ENCODE measurements at places on chromosomes 1 and 21. TPM values are rescaled to one million over a fixed set of nuclear protein-coding genes. Genes with fewer than 3 reads are reported as not detected.

DNA sequence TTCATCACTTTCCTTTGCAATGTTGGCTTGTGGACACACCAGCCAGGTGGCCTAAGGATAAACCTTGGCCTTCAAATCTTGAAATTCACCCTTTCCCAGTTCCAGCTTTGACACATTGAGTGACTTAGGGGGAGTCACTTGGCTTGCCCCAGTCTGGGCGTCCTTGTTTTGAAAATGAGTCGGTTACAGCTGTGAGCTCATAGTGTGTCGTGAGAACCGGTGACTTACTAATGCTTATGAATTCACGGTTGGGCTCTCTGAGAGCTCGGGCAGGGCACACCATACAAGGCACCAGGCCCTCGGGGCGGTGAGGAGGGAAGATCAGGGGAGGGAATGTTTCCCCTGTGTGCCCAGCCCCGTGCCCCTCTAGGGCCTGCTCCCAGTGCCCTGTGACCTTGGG, 126.9 kb upstream of the TMPRSS2 start:
- no peak for DNase-seq
- no peak overlapping the region for H3K4me3 ChIP-seq
- H3K36me3 ChIP-seq = no peaks in the 10 kb centered on the region
- H3K27me3 ChIP-seq = no peaks in the 10 kb centered on the region
- H3K4me1 ChIP-seq = no peaks in the 10 kb centered on the region
- no peak overlapping the region for H3K27ac ChIP-seq

Gene TEKT2
- total RNA-seq = 35.1 TPM

Gene HMGCL
- 54.3 TPM for total RNA-seq

GRCh38 chr1:5915587-5916571, 76.3 kb downstream of the NPHP4 start:
- H3K27ac ChIP-seq = no peak overlapping the region
- H3K36me3 ChIP-seq = no peaks in the 10 kb centered on the region
- no peaks in the 10 kb centered on the region for H3K4me1 ChIP-seq
- H3K27me3 ChIP-seq = no peaks in the 10 kb centered on the region
- H3K4me3 ChIP-seq = no peak overlapping the region

GRCh38 chr1:181208967-181209366, 120.5 kb downstream of the IER5 start:
- no peaks in the 10 kb centered on the region for H3K27me3 ChIP-seq
- DNase-seq = no peak
- H3K4me3 ChIP-seq = no peak overlapping the region
- no peak overlapping the region for H3K27ac ChIP-seq
- H3K4me1 ChIP-seq = peaks cover under 1% of the 10 kb centered on the region
- H3K36me3 ChIP-seq = no peaks in the 10 kb centered on the region

DNA sequence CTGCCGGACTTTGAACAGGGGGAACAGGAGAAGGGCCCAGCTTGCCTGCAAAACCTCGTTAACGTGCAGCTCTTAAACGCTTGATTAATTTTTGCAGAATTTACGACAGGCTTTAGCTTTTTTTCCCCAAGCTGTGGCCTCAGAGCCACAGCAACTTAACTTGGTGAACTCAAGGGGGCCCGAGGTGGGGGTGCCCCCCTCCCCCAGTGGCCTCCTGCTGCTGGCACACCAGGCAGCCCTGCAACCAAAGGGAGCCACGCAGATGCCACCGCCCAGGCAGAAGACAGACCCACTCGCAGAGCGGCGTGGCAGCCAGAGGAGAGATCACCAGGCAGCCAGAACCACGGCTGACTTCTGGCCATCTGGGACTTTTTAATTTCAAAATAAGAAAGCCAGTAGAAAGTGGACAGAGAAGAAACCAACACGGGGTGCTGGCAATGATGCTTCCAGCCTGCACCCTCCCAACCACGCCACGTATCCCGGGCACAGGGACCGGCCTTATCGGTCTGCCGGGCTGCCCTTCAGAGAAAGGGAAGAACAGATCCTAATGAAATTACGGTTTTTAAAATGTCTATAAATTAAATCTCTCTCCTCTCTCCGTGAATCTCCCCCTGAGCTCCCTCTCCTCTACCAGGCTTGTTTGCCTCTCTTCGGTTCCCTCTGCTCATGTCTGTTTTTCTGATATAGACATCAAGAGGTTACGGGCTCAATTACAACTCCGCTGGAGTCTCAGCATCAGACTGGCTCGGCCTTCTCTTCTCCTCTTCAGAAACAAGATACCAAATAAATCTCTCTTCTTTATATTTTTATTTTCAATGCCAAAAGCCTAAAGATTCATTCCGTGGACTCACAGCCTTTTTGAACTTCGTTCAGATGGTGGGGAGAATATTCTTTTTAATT, 6.4 kb downstream of the CASZ1 start:
- peaks cover 4% of the 10 kb centered on the region for H3K27me3 ChIP-seq
- H3K27ac ChIP-seq = no peak overlapping the region
- no peak for DNase-seq
- peaks cover 6% of the 10 kb centered on the region for H3K4me1 ChIP-seq

GRCh38 chr1:151478140-151478812, 19.0 kb upstream of the POGZ start:
- H3K27ac ChIP-seq = peak overlapping the region; percentile 35
- no peak for DNase-seq
- no peaks in the 10 kb centered on the region for H3K27me3 ChIP-seq
- no peak overlapping the region for H3K4me3 ChIP-seq
- H3K4me1 ChIP-seq = no peaks in the 10 kb centered on the region
- no peaks in the 10 kb centered on the region for H3K36me3 ChIP-seq

Gene FTCD
- total RNA-seq = 63.5 TPM

Gene CLCNKB
- total RNA-seq = 4.2 TPM

GRCh38 chr1:201889090-201889968, 631 bp downstream of the SHISA4 start:
- no peaks in the 10 kb centered on the region for H3K27me3 ChIP-seq
- peaks cover 29% of the 10 kb centered on the region for H3K4me1 ChIP-seq
- no peak for DNase-seq
- H3K36me3 ChIP-seq = no peaks in the 10 kb centered on the region
- peak overlapping the region; percentile 69 for H3K4me3 ChIP-seq

DNA sequence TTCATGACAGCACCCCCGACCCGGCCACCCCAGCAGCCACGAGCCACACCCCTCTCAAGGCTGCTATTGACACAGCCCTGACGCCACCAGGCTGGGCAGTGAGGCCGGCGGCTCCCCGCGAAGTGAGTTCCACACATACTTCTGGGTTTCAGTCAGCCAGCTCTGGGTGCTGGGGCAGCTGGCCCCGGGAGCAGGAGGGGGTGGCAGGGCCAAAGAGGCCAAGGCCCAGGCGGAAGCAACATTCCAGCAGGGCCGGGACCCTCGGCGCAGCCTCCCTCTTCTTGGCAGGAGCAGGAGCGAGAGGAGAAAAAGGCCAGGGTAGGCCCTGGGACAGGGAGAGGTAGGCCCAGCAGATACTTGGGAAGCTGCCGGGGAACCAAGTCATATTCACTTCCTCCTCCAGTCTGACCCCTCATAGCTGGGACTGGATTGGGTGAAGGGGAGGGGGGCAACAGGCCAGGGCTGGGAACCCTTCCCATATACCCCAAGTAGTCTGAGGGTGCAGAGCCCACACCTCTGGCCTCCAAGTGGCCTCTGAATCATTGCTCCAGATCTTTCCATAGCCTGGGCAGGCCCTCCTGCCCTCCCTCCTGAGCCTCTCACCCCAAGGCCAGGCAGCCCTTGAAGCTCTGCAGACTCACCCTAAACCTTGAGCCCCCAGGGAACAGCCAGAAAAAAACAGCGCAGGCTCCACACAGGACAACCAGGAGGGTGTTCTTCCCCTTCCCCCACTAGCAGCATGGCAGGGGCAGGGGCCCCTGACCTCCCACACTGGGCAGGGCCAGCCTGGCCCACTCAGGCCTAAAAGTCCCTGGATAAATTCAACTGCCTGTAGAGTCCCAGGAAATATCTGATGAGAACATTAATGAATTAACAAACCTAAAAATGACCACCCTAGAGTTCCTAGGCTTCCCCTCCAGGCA, 5.7 kb downstream of the HSPG2 start:
- H3K36me3 ChIP-seq = no peaks in the 10 kb centered on the region
- peak; percentile 51 for DNase-seq
- H3K4me1 ChIP-seq = peaks cover 55% of the 10 kb centered on the region
- H3K27ac ChIP-seq = peak overlapping the region; percentile 75
- no peaks in the 10 kb centered on the region for H3K27me3 ChIP-seq
- H3K4me3 ChIP-seq = no peak overlapping the region

Gene AMY2A
- 0.99 TPM for total RNA-seq

GRCh38 chr1:100955322-100955721, 59.4 kb downstream of the SLC30A7 start:
- no peak for DNase-seq
- no peak overlapping the region for H3K4me3 ChIP-seq
- H3K27ac ChIP-seq = no peak overlapping the region
- H3K4me1 ChIP-seq = no peaks in the 10 kb centered on the region

DNA sequence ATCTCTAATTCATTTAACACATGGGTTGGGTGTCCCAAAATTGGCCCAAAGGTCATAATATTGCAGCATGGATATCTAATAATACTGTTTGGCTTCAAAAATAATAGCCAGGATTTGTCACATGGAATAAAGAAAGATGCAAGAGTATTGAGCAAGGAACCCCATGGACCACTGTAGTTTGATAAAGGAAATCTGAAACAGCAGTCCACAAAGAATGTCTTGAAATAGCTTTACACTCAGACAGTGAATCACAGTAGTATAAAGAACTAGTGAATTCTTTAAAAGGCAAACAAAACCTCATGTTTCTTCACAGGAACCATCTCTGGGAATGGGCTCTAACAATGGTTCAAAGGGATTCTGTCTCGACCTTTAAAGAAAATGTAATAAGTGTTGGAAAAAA, 576.1 kb upstream of the ZRANB2 start:
- no peaks in the 10 kb centered on the region for H3K4me1 ChIP-seq
- no peaks in the 10 kb centered on the region for H3K36me3 ChIP-seq
- H3K4me3 ChIP-seq = no peak overlapping the region
- no peak overlapping the region for H3K27ac ChIP-seq
- no peak for DNase-seq
- no peaks in the 10 kb centered on the region for H3K27me3 ChIP-seq

DNA sequence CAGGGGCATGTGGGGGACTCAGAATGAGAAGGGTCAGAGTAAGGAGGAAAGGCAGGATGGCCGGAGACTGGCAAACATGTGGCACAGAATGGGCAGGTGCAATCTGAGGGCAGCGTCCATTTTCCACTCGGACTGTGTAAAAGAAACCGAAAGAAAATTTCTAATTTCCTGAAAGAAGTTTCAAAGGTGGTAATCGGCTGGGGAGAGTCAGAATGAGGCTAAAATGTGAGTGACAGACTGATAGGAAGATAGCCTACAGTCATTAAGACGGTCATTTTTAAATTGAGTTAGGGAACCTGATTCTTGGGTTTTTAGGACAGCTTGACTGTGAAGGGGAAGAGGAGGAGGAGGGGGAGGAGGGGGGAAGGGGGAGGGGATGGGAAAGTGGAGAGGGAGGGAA, 23.6 kb downstream of the COA6 start:
- no peaks in the 10 kb centered on the region for H3K27me3 ChIP-seq
- DNase-seq = no peak
- no peaks in the 10 kb centered on the region for H3K4me1 ChIP-seq
- no peak overlapping the region for H3K4me3 ChIP-seq
- H3K36me3 ChIP-seq = no peaks in the 10 kb centered on the region
- H3K27ac ChIP-seq = no peak overlapping the region
